ENCODE measurements at places on chromosomes 3 and 15. TPM values are rescaled to one million over a fixed set of nuclear protein-coding genes. Genes with fewer than 3 reads are reported as not detected.

The SCN11A gene
- 0.07 TPM for polyA plus RNA-seq

The SERPINI2 gene
- polyA plus RNA-seq, result 0.31 TPM

The PLSCR5 gene
- polyA plus RNA-seq, result not detected

The DNAH12 gene
- polyA plus RNA-seq, result 0.22 TPM

The KLHDC8B gene
- polyA plus RNA-seq, result 73.4 TPM

The COL6A5 gene
- not detected for polyA plus RNA-seq

The DOCK3 gene
- 0.09 TPM for polyA plus RNA-seq

The SLC12A1 gene
- polyA plus RNA-seq, result not detected

The SCG5 gene
- polyA plus RNA-seq, result 0.83 TPM

The OSBPL10 gene
- polyA plus RNA-seq, result 1.0 TPM

The CCR1 gene
- polyA plus RNA-seq, result 5.5 TPM

The PTPN9 gene
- 10.5 TPM for polyA plus RNA-seq

The RAD51 gene
- polyA plus RNA-seq, result 0.24 TPM

The PTPRG gene
- 13.3 TPM for polyA plus RNA-seq

The TRIM59 gene
- polyA plus RNA-seq, result 0.22 TPM

The DNAJA4 gene
- polyA plus RNA-seq, result 8.6 TPM

The ARIH1 gene
- polyA plus RNA-seq, result 25.0 TPM

The WDR93 gene
- polyA plus RNA-seq, result 0.92 TPM

The NPRL2 gene
- polyA plus RNA-seq, result 14.5 TPM

The MAGI1 gene
- polyA plus RNA-seq, result 10.4 TPM

The CYP1A2 gene
- 0.27 TPM for polyA plus RNA-seq

The SCN10A gene
- not detected for polyA plus RNA-seq

The SLC51B gene
- not detected for polyA plus RNA-seq

The PLCB2 gene
- 3.3 TPM for polyA plus RNA-seq

The TMOD2 gene
- 28.9 TPM for polyA plus RNA-seq

The CCDC80 gene
- 16.5 TPM for polyA plus RNA-seq

The GOLGA6L7 gene
- not detected for polyA plus RNA-seq

The NEDD4 gene
- 1.4 TPM for polyA plus RNA-seq

The CELF6 gene
- 2.5 TPM for polyA plus RNA-seq

The ALS2CL gene
- polyA plus RNA-seq, result 11.2 TPM

The FANCD2OS gene
- polyA plus RNA-seq, result not detected

The DCLK3 gene
- polyA plus RNA-seq, result 0.05 TPM

The RHOV gene
- 14.6 TPM for polyA plus RNA-seq

Data from adipose tissue (tissue), 3 donors.